Heart right ventricle (tissue), 16 donors: ENCODE measurements at places on chromosomes 2 and 18. TPM values are rescaled to one million over a fixed set of nuclear protein-coding genes. Genes with fewer than 3 reads are reported as not detected.

GRCh38 chr2:225399504-225399903 lies at the start of gene NYAP2:
Gene NYAP2, plus strand, starts transcription at chr2:225399710. Its CDS starts 9,171 bp downstream, at chr2:225408881.
- H3K4me3 ChIP-seq = no peak within 1 kb of the TSS
- H3K27ac ChIP-seq = no peak within 1 kb of the TSS
- H3K4me1 ChIP-seq = no peaks in the 10 kb centered on the region
- no peaks in the 10 kb centered on the region for H3K36me3 ChIP-seq

The MYO1B gene
- 11.8 TPM for total RNA-seq

DNA sequence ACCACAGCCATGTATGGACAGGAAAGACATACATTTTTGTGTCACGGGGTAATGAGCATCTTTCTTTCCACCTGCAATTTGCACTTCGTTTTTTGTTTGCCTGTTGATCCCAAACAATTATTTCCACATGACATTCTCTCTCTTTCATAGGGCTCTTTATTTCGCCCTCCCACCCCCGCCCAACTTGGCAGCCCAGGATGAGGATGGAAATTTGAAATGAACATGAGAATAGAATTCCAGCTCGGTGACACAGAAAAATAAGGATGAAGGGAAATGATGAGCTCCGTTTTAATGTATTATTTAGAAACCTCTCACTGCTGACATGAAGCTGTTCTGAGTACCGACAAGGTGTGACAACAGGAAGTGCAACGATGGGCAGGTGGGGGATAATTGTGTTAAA lies 443.3 kb downstream of the SOCS6 start:
- H3K36me3 ChIP-seq = no peaks in the 10 kb centered on the region
- H3K4me1 ChIP-seq = no peaks in the 10 kb centered on the region
- no peak for DNase-seq
- H3K4me3 ChIP-seq = no peak overlapping the region
- H3K27me3 ChIP-seq = no peaks in the 10 kb centered on the region

DNA sequence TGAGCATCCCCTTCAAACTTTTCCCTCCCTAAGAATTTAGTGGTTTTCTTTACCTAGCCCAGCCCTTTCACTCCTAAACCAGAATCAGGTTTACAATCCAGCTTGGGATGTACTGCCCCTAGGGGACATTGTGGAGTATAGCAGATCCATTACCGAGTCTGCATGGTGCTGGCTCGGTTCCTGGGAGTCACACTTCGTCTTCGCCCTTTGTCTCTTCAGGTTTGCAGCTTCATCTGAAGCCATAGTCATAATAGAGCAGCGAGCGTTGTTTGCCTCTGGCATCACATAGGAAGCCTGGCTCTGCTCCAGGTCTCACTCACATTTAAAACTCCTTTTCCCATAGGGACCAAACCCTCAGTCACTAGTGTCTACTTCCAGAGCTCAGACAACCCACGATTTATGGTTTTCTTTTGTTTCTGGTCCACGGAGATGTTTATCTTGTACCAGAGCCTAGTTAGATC lies 16.8 kb upstream of the LYPD6 start:
- no peak overlapping the region for H3K27ac ChIP-seq
- H3K4me1 ChIP-seq = no peaks in the 10 kb centered on the region
- H3K4me3 ChIP-seq = no peak overlapping the region
- H3K27me3 ChIP-seq = no peaks in the 10 kb centered on the region
- no peaks in the 10 kb centered on the region for H3K36me3 ChIP-seq

GRCh38 chr2:121634354-121635307 lies 14.6 kb downstream of the CLASP1 start:
- no peaks in the 10 kb centered on the region for H3K27me3 ChIP-seq
- no peak for DNase-seq
- H3K36me3 ChIP-seq = no peaks in the 10 kb centered on the region

GRCh38 chr2:7880566-7880965 lies 801.3 kb upstream of the ID2 start:
- DNase-seq = no peak
- H3K4me1 ChIP-seq = peaks cover 4% of the 10 kb centered on the region
- H3K36me3 ChIP-seq = no peaks in the 10 kb centered on the region
- H3K27me3 ChIP-seq = no peaks in the 10 kb centered on the region
- H3K27ac ChIP-seq = no peak overlapping the region

DNA sequence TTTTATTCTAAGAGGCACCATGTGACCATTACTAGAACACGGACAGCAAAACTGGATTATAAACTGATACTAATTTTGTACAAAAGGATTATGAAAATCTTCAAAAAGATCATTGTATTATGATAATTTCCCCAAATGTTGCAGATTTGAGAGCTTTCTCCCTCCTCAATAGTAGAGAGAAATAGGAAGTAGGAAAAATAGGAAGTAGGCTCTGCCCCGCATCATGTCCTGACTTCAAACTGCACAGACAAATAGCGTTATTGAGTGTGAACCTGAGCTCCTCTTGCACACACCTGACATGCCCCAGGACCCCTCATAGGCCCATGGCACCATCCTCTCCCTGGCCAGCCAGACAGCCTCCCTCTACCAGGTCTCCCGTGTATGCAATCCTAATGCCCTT lies 25.4 kb downstream of the CHRNA1 start:
- no peak overlapping the region for H3K27ac ChIP-seq
- no peaks in the 10 kb centered on the region for H3K36me3 ChIP-seq

The NEU2 gene
- not detected for total RNA-seq

GRCh38 chr2:234631646-234632514 lies 135.0 kb upstream of the ARL4C start:
- H3K27ac ChIP-seq = no peak overlapping the region
- no peaks in the 10 kb centered on the region for H3K36me3 ChIP-seq
- peaks cover 3% of the 10 kb centered on the region for H3K27me3 ChIP-seq
- no peak for DNase-seq
